ENCODE measurements at places on chromosomes 4 and X.

GRCh38 chr4:144787365-144788258 lies 141.7 kb downstream of the HHIP start:
- peak; percentile 23 for DNase-seq

DNA sequence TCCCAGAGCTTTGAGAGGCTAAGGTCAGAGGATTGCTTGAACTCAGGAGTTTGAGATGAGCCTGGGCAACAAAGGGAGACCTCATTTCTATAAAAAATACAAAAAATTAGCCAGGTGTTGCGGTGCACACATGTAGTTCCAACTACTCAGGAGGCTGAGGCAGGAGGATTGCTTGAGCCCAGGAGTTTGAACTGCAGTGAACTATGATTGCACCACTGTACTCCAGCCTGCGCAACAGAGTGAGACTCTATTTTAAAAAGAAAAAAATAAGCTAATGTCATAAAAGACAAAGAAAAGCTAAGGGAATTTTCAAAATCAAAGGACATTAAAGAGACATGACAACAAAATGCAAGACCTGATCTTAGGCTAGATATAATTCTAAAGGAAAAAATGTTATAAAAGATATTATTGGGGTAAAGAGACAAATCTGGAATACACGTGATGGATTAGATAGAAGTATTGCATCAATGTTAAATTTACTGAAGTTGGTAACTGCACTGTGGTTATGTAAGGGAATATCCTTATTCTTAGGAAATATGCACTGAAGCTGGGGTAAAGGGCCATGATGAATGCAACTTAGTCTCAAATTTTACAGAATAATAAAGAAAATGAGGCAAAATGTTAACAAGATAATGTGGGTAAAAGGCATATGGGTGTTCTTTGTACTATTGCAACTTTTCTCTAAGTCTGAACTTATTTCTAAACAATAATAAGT lies 75.2 kb downstream of the SPRY1 start:
- DNase-seq: no peak

- DNase-seq: no peak
Measured at GRCh38 chrX:44063606-44064005, 90.4 kb upstream of the NDP start.

DNA sequence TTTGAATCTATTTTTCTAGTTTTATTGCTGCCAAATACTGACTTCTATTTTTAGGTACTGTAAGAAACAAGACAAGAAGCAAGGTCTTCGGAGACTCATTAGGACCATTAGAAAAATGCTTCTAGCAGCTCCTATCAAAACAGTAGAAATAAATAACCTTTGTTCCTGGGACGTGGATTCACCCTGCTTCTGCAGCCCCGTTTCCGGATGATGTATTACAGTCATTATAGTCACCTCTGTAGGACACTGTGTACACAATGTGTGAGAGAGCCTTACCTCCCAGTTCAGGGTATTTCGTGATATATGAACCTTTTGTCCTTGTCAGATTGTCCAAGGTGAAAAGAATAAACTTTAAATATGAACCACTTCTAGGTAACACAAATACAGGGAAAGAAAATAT lies 484.0 kb upstream of the TECRL start:
- DNase-seq: no peak

DNA sequence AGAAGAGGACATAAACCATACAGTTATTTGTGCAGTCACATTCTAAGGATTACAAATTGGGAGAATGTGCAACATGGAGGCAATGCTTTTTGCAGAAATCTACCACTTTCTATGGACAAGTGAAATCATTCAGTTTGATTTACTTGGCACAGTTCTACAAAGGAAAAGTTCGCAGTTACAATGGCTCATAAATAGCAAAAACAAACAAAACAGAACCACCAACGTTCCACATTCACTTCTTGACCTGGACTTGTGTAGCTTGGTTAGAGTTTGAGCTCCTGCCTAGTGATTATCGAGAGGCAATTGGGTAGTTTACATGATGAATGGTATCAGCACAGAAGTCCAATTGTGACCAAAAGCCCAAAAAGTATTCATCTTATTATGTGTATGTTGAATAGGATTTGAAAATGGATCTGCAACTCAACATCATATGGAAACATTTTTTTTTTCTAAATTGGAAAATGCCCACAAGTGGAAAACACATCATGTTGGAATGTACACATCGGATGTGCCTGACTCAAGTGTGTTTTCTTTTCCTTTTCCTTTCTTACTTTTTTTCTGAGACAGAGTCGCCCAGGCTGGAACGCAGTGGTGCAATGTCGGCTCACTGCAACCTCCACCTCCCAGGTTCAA lies 123.8 kb downstream of the LUZP4 start:
- no peak for DNase-seq

GRCh38 chr4:2878346-2878745 lies 34.7 kb downstream of the ADD1 start:
- peak; percentile 14 for DNase-seq

DNA sequence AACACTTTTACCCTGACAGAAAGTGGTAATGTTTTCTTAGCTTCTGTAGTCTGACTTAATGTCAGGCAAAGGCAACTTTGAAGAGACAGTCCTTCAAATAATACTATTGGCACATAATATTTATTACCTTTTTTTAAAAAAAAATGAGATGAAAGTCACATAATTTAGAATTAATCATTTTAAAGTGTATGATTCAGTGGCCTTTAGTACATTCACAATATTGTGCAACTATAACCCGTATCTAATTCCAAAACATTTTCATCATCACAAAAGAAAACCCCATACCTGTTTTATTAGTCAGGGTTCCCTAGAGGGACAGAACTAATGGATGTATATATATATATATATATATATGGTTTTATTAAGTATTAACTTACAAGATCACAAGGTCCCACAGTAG lies 94.8 kb upstream of the TEX13A start:
- no peak for DNase-seq

GRCh38 chrX:73468376-73468775 lies 21.5 kb downstream of the CDX4 start:
- no peak for DNase-seq

- peak; percentile 91 for DNase-seq
Measured at GRCh38 chrX:12999422-12999821, 24.5 kb downstream of the TMSB4X start.

DNA sequence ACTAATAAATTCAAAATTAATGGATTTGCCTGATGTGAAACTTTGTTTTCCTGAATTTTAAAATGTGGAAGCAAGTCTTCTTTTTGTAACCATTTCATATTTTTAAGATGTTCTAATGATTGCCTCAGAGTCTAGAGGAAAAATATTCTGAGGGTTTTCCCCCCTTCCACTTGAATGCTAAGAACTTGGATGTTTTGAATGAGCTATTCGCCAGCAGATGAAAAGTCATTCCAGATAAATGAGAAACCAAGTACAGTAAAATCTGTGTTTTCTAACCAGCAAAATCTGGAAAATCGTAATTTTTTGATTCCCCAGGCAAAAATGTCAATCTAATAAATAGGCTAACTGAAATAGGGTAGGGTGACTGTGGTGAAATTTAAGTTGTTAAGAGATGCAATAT lies 45.6 kb downstream of the SLIT2 start:
- no peak for DNase-seq

DNA sequence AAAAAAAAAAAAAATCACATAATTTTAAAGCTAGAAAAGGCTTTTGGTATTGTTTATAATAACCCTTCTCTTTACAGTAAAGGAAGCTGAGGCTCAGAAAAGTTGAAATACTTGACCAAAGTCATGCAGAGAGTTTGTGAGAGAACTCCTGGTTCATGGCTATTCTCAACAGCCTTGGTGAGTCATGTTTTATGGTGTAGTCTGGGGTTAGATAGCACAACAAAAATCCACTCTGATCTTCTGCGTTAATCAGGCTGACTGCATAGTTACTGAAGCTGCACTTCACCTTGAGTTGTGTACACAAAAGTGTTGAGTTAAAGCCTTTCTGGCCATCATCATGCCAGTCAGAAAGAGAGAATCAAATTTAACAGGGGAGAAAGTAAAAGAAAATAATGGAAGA lies 19.3 kb upstream of the SFRP2 start:
- DNase-seq: no peak

GRCh38 chr4:182575225-182575624 lies 332.0 kb downstream of the TENM3 start:
- DNase-seq: no peak

- DNase-seq: no peak
Measured at GRCh38 chr4:123557857-123558536, 161.4 kb downstream of the SPRY1 start.

GRCh38 chr4:154361450-154361849 lies 130.1 kb downstream of the DCHS2 start:
- DNase-seq: peak; percentile 10

DNA sequence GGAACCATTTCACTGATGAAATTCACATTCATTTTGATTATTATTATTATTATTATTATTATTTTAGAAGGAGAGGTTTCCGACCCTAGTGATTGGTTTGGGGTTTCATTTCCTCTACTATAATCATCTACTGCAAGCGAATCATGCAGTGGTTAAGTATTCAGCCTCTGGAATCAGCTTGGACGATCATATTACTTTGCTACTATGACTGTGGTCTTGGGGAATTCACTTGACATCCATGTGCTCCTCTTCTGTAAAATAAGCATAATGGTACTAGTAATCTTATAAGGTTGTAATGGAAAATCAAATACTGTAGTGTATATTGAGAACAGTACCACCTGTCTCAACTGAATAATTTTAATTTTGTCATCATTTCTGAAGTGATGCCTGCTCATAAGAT lies 132.1 kb upstream of the SLC4A4 start:
- no peak for DNase-seq

GRCh38 chr4:40059362-40059761 lies 2.7 kb downstream of the N4BP2 start:
- DNase-seq: no peak

GRCh38 chr4:119835613-119835910 lies 207.0 kb upstream of the PDE5A start:
- DNase-seq: no peak

- DNase-seq: no peak
Measured at GRCh38 chrX:46200413-46200812, 344.8 kb downstream of the ZNF674 start.

GRCh38 chr4:185202984-185203485 lies 765 bp downstream of the CFAP97 start:
- no peak for DNase-seq

DNA sequence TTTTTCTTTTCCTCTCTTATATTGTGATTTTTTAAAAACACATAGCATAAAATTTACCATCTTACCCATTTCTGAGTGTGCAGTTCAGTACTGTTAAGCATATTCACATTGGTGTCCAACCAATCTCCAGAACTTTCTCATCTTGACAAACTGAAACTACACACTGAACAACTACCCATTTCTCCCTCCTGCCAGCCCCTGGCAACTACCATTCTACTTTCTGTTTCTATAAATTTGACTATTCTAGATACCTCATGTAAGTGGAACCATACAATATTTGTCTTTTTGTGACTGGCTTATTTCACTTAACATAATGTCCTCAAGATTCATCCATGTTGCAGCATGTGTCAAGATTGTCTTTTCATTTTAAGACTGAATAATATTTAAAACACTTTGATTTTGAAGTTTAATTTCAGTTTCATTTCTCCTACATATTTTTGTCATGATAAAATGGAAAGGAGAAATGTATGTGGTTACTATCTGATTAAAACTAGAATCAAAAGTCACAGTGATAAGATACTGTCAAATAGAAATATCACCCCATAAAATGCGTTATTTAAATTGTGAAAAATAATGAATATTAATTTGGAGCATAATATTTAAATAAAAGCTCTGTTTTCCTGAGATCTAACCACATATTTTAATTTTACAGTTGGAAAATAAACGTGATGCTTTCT lies 122.8 kb downstream of the DIPK2B start:
- peak; percentile 65 for DNase-seq

- no peak for DNase-seq
Measured at GRCh38 chr4:18636001-18636585, 614.5 kb upstream of the LCORL start.

DNA sequence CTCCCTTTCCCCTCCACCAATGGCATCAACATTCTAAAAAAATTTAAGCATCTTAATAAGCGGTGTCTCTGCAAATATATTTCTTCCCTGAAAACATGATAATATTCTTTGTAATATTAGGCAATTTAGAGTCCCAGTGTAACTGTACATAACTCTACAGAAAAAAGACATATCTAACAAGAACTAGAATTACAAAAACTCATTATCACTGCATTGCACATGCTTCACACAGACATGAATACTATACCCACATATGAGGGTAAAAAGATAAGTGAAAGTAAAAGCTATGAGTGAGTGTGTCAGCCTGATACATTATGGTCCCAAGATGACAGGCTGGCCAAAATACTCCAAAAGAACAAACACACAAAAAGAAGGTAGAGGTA lies 2.4 kb upstream of the FGB start:
- no peak for DNase-seq

DNA sequence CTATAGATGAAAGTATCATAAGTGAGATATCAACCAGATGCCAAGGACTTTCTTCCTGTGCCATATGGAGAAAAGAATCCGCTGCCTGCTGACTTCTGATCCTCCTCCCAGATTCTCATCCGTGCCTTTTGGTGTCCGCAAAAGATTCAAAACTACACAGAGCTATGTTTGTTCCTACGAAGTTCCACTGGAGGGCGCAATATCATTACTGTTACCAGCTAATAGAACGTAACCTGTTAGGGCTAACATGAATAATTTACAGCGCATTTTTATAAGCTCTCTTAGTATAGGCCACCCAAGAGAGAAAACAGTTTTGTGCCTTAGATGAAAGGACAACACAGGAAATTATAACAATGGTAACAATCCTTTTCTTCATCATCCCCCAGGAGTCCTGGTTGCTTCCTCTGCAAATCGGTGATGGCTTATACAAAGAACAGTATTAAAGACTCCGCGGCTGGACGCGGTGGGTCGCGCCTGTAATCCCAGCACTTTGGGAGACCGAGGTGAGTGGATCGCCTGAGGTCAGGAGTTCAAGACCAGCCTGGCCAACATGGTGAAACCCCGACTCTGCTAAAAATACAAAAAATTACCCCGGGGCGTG lies 22.8 kb upstream of the CENPVL3 start:
- peak; percentile 33 for DNase-seq

DNA sequence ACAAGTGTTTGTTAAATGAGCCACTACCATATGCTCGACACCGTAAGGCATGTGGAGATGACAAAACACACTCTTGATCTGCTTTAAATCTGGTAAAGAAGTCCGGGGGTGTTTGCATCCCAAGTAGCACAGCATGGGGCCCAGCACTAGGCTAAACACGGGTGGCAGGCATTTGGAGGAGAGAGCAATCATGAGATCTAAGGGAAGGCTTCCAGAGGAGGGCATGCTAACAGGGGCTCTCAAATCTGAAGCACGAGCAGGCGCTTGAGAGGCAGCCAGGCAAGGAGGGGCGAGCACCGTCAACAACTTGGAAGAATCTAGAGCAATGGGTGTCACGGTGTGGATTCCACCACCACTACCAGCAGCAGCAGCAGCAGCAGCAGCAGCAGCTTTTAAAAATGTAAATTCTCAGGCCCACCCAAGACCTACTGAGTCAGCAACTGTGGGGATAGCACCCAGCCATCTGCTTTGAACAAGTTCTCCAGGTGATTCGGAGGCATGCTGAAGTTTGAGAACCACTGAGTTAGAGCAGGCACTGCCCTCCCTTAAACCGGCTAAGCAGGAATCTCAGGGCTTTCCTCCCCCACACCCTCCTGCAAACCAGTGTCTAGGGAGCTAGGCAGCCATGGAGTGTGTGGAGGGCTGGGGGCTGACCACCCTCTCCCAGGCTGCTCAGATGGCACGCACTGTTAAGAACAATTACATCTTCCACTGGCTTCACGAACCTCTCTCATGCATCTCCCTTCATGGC lies 70.2 kb upstream of the MAP3K15 start:
- DNase-seq: no peak

- DNase-seq: no peak
Measured at GRCh38 chrX:55008571-55009358, 8.6 kb downstream of the APEX2 start.

All from activated CD4-positive, alpha-beta T cell treated with anti-CD3 and anti-CD28 coated beads, Interleukin-10, Interleukin-2, amounts not matched to agents 100 ng/mL and 50 ng/mL, durations not matched to agents 16 hours and 8 hours (primary cell).